ENCODE measurements at places on chromosomes 7 and 10.

DNA sequence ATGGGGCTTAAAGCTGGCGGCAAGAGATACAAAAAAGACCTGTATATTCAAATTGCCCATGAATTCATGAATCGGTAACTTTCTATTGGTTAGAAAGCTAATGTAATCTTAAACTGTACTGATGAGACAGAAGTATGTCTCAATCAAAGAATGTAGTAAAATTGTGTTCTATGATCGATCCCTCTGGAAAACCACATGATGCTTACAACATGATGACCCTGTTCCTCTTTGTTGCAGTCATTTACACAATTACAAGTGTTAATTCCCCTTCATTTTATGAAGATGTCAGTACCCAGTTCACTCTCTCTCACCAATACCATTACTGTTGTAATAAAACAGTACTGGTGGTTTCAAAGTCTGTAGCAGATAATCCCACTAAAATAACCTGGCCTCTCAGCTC is 10.1 kb downstream of the KIF5B start:
- no peak for DNase-seq

DNA sequence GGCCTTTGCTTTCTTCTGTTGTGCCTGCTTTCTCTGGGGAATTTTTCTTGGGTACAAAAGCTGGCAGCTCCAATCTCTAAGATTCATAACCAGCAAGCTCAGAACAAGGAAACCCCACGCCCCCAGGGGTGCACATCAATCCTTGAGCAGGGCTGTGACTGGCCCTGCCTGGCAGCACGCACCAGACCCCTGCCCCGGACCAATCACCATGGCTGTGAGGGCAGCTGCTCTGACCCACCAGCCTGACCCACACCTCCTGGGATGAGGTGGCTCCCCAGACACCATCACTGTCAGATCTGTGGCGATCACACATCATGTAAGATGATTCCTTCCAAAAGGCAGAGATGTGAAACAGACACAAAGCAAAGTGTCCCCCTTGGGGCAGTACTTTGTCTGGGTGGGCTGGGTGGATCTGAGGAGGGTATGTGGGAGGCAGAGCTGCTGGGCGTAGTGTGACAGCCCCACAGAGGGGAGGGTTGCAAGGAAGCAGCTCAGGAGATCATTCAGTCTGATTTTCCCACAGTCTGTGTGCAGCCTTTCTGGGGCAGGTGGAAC is 175.5 kb upstream of the SHH start:
- no peak for DNase-seq

GRCh38 chr7:90194911-90195809 is 16.4 kb upstream of the STEAP2 start:
- no peak for DNase-seq

GRCh38 chr10:107418085-107418806 is 253.7 kb upstream of the SORCS1 start:
- no peak for DNase-seq

DNA sequence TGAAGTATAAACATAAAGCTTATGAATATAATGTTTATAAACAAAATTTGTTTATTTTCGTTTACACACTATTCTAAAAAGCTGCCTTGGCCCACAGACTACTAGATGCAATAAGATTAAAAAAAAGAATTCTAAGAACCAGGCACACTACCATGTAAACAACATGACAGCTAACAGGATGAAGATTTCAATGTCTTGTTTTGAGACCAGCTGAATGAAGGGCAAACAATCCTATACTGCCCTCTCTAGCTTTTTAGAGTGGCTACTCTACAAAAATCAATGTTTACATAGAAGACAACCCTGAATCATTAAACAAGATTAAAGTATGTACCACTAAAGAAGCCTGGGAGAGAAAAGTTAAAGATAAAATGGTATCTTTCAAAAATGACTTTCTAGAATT is 38.6 kb downstream of the SLC25A40 start:
- no peak for DNase-seq

DNA sequence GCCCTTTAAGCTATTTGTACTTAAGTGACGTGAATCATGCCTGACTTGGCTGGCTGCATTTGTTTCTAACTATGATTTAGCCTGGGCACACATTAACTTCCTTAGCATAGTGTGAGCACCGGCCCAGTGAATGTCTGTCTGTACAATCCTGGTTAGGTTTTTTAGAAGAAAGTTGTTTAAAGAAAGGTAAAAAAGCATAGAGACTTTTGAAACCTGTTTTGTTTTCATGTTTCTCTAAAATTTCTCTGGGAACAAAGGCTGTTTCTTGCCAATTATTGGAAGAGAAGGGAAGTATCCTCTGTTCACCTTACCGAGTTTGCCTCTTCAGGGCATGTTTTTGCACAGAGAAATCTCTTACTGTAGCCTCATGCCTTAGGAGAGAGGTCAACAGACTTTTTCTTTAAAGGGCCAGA is 42.9 kb upstream of the MET start:
- no peak for DNase-seq

DNA sequence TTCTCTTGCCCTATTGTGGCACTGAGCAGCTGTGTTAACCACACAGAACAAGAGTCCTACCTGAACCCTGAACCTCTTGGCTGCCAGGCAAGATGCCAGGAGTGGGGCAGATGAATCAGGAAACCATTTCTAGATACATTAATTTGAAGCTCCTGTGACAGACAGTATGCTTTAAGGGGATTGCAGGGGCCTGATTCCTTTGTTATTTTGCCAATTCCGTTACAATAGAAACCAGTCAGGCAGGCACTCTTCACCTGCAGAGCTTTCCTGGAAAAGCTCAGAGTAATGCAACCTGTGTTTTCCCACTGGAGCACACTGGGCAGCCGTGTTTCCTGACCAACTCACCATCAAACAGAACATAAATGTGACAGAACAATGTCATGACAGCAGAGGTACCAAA is 233.1 kb downstream of the BMPER start:
- no peak for DNase-seq

DNA sequence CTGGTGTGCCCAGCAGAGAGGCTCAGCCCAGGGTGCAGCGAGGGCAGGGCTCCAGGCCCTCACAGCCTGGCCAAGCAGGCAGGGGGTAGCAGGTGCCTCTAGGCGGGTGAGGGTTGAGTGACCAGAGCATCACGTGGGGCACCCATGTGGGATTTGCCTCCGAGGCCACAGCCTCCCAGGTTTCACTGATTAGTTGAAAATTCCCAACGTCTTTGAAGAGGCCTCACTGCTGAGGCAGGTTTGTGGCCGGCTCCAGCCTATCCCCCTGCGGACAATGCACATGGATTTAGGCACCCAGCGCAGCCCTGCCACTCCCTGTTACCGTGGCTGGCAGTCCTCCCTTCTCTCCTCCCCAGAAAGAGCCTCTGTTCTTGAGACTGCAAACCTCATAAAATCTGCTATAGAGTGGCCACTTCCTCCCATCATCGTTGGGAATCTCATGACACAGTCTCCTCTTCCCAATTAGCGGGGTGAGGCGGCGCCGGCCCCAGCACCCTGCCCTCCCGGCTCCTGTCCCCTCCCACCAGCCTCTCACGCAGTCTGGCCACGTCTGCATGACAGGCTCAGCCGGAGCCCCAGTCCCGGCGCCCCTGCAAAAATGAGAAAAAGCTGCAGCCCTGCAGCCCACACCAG is 10.8 kb downstream of the MYL10 start:
- DNase-seq: no peak

- no peak for DNase-seq
Measured at GRCh38 chr7:105685161-105685560, 103.9 kb upstream of the EFCAB10 start.

- DNase-seq: no peak
Measured at GRCh38 chr7:111872450-111873325, 310.4 kb upstream of the IMMP2L start.

DNA sequence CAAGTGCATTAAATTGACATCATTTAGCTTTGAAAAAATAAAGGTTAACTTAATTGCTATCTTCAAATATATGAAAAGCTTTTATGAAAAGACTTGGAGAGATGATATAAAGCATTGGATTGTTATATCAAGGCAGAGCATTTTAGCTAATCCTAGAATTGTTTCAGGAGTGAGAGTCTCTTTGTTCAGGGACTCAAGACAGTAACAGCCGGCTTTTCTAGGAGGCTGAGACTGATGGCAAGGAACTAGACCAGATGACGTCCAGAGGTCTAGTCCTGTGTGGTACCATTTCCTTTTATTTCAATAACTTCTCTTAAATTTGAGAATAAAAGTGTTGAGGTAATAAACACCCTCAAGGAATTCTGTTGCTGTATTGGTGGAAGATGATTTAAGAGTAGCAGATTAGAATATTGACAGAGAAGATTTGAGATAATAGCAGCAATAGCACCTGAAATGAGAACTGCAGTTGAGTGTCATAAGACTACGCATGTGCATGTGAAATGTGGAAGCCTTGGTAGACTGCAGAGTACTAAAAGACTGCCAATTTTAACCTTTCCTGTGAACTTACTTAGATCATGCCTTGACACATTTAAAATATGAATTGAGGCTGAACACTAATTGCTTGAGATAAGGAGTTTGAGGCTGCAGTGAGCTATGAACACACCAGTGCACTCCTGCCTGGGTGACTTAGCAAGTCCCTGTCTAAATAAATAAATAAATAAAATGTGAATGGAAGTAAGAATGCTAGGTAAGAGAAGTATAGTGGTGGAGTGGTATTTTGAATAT is 79.6 kb downstream of the ZNRF2 start:
- no peak for DNase-seq

GRCh38 chr7:3520206-3520605 is 219.2 kb downstream of the SDK1 start:
- no peak for DNase-seq

DNA sequence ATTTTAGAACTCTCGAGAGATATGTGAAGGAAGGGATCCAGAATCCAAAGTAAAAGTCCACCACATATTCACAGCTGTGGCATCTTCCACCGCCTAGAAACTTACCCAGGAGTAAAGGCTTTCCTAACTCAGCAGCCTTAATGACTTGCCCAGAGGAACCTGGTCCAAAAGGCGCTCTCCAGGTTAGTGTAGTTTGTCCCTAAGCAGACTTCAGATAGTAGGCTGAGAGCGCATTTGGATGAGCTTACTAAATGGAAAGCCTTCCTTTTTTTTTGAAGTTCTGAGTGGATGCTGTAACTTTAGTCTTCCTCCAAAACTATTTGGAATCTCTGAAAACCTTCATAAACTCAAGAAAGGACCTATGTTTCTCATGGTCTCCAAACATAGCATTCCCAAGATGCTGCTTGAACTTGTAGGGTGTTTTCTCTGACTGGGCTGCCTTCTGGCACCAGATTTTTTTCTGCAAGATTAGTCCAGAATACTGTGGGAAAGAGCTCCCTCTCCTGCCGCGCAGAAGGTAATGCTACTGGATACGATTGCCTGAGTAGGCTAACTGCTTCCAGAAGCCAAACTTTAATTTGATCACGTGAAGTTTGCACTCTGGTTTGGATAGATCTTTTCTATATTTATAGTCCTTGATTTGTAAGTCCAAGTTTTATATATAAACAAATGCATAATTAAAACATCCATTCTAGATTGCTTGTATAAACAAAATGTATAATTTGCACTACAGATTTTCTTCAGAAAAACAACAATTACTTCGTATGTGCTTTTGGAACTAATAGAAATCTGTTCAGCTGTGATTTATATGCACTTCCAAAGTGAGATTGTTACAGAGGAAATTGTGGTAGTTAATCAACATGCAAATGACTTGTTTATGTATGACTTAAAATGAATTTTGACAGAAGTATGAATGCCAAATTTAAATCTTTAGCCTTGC is 19.6 kb upstream of the GPR37 start:
- DNase-seq: no peak

DNA sequence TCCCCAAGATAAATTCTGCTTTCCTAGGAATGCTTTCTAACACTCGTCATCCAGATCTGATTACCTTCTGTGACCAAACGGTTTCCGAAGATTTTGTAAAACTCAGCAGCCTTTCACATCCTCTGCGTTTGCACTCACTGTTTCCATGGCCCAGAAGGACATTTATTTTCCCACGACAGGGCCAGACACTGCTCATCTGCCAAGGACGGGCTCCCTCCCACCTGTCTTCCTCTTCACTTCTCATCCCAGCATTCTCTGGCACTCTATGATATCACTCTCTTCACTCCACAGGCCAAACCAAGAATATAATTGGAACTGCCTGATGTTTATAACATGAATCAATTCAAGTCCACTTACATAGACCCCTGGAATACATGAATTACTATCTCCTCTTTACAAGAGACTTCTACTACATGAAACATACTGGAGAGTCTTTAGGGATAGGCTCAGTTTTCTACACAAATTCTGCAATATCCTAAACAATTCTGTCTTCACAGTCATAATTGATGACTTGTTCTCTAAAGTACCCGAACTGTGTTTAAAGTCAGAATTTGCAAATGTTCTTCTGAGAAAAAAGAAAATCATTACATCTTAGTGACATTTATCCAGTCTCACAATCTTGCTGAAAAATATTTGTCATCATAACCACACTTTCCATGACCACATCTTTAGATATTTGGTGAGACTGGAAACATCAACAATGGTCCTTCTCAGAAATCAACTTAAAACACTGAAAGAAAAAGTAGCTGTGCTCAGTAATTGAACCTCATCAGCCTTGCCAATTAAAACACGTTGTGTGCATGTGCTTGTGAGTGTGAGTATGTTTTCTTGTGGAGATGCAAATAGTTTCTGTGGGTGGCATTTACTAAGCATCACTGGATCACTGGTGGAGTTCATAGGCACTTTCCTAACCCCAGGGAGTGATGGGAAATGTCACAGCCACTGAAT is 79.5 kb upstream of the PRSS58 start:
- DNase-seq: no peak

DNA sequence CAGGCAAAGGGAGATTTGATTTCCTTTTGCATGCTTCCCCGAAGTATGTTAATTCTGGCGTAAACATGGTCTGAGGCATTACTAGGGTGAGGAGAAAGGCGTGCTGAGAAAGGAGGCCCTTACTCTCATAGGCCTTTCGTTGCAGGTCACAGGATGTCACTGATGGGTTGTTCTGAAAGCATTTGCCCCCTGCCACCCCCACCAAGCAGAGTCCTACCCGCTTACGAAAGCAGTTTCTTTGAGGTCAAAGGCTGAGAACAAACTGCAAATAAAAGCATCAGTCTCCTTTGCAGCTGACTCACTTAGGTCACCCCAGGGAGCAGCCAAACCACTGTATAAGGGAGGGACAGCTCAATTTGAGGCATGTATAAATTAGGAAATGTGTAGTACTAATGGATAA is 57.1 kb downstream of the BPGM start:
- DNase-seq: no peak
